ENCODE measurements at places on chromosomes 1 and 21. TPM values are rescaled to one million over a fixed set of nuclear protein-coding genes. Genes with fewer than 3 reads are reported as not detected.

Gene BSND
- total RNA-seq, result not detected

Gene DTL
- 12.1 TPM for total RNA-seq

Gene ALG6
- 16.4 TPM for total RNA-seq

Gene TNFRSF9
- total RNA-seq, result under 0.01 TPM

Gene COL9A2
- 0.73 TPM for total RNA-seq

Gene OR10Z1
- not detected for total RNA-seq

Gene TPTE
- total RNA-seq, result not detected

Gene CXADR
- 0.59 TPM for total RNA-seq

Gene SLX9
- 17.6 TPM for total RNA-seq

Gene KCNE1
- 0.59 TPM for total RNA-seq

Gene SPATA46
- not detected for total RNA-seq

Gene TGFBR3
- 123 TPM for total RNA-seq

Gene VCAM1
- total RNA-seq, result 0.37 TPM

Gene NBPF6
- not detected for total RNA-seq

Gene PPM1J
- 1.1 TPM for total RNA-seq

Gene SLFNL1
- total RNA-seq, result 0.20 TPM

Gene HRNR
- total RNA-seq, result not detected

Gene KCNA10
- not detected for total RNA-seq

Gene FAM151A
- not detected for total RNA-seq

Gene LEPROT
- total RNA-seq, result 39.1 TPM

Gene DNAJB4
- total RNA-seq, result 37.7 TPM

Gene LCE2C
- not detected for total RNA-seq

Gene ERO1B
- 2.3 TPM for total RNA-seq

Gene GCLM
- 22.5 TPM for total RNA-seq

Gene AQP10
- total RNA-seq, result not detected

Gene CELA2B
- not detected for total RNA-seq

Gene FCRLB
- total RNA-seq, result 5.5 TPM

Gene NPR1
- 6.3 TPM for total RNA-seq

Gene ORC1
- total RNA-seq, result 17.2 TPM

Gene LRRC38
- total RNA-seq, result not detected

Gene C8A
- not detected for total RNA-seq

Gene GOLT1A
- not detected for total RNA-seq

Gene CYP2J2
- 0.20 TPM for total RNA-seq

Gene OXCT2
- total RNA-seq, result 1.6 TPM

Gene PTGFR
- 66.5 TPM for total RNA-seq

Gene NUP210L
- under 0.01 TPM for total RNA-seq

Gene MTF1
- 3.3 TPM for total RNA-seq

Gene CACHD1
- 4.4 TPM for total RNA-seq

Gene RHBDL2
- 0.39 TPM for total RNA-seq

Gene GNAT2
- total RNA-seq, result not detected

Gene GIPC2
- total RNA-seq, result 1.1 TPM

Gene SPRR1B
- total RNA-seq, result not detected

Gene ARHGAP29
- 59.2 TPM for total RNA-seq

Gene RGSL1
- total RNA-seq, result not detected

Gene SERPINC1
- total RNA-seq, result not detected

Gene DPH5
- total RNA-seq, result 32.0 TPM

Gene SLC39A1
- 64.7 TPM for total RNA-seq

Gene CTSE
- not detected for total RNA-seq
